ENCODE measurements at places on chromosomes 13 and 19.

DNA sequence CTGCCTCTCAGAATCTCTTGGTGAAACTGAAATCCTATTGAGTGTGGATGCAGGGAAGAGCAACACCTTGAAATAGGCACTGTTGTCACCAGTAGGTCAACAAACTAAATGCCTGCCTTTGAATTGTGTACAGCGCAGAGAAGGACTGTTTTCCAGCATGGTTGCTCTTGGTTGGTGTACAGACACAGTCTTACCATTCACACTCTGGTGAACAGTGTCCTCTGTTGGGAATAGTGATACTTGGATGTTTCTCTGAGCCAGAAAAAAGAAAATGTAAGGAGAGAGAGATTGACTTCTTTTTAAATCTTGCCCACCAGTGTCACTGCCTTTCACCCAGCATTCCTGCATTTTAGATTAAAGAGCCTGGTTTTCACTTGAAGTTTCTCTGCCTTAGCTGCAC, 179.7 kb downstream of the STK24 start:
- no peak for DNase-seq

- no peak for DNase-seq
Observed at GRCh38 chr13:51697181-51697580, 106.8 kb downstream of the DHRS12 start.

- no peak for DNase-seq
Observed at GRCh38 chr13:27140060-27140459, 31.6 kb downstream of the USP12 start.

DNA sequence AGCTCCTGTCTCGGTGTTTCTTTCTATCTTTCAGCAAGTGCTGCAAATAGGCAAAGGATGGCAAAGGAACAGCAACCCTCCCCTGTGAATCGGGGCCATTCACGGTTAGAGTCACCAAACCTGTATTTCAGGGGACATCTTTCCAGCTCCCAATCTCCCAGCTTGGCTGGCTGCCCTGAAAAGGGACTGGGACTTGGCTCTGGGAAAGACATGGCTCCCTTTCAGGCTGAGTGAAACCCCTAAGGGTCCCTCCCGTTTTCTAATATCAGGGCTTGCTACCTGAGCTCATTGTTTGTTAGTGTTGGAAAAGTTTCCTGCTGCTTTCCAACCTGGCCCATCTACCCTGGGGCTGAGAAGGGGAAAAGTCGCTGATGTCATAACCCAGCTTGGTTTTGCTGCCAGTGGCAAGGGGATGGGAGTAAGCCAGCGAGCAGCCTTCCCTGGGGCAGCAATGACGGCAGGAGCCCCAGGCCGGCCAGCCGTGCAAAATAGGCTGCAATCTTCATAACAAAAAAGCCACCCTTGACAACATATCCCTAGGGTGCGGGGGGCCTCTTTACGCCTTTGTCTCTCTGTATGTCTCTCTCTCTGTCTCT, 29.9 kb downstream of the SERP2 start:
- DNase-seq: no peak

- no peak for DNase-seq
Observed at GRCh38 chr13:39108783-39109182, 70.5 kb downstream of the NHLRC3 start.

- DNase-seq: no peak
Observed at GRCh38 chr13:112892426-112893206, 76.4 kb upstream of the MCF2L start.

DNA sequence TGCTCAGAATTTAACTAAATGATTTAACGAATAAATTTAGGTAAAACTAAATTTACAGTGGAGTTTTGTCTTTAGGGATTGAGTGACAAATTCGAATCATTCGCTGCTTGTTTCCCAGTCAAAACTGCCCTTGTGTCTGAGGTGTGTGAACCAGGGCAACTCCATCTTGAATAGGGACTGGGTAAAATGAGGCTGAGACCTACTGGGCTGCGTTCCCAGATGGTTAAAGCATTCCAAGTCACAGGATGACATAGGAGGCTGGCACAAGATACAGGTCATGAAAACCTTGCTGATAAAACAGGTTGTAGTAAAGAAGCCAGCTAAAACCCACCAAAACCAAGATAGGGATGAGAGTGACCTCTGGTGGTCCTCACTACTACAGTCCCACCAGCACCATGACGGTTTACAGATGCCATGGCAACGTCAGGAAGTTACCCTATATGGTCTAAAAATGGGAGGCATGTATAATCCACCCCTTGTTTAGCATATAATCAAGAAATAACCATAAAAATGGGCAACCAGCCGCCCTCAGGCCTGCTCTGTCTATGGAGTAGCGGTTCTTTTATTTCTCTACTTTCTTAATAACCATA, 10.2 kb upstream of the ANKRD10 start:
- DNase-seq: no peak

DNA sequence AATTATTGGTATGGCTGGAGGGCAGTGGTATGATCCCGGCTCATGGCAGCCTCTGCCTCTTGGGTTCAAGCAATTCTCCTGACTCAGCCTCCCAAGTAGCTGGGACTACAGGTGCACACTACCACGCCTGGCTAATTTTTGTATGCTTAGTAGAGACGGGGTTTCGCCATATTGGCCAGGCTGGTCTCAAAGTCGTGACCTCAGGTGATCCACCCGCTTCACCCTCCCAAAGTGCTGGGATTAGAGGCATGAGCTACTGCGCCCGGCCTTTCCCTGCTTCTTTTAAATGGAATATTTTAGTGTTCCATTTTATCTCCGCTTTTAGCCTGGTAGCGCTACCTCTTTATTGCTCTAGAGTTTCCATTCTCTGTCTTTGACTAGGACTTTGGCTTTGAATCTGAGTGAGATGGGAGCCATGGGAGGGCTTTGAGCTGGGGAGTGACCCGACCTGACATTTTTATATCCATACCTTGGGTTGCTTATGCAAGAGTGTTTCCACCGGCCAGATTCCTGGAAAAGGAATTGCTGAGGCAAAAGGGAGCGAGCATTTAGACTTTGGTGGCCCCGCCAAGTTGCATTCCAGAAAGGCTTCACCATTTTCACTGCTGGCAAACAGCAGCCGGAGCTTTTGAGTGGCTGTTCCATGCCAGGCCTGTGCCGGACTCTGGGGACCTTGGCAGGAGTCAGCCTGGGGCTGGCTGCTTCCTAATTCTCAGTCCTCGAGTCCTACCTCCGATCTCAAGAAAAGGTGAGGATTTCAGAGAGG, 22.9 kb downstream of the BICRA start:
- DNase-seq: no peak

GRCh38 chr13:99982036-99982730, 599 bp downstream of the ZIC2 start:
- no peak for DNase-seq

GRCh38 chr19:50567882-50568727, at the start of gene LRRC4B:
Gene LRRC4B (minus strand): TSS chr19:50568435. CDS start chr19:50548838, 19,597 bp downstream.
- no peak for DNase-seq

DNA sequence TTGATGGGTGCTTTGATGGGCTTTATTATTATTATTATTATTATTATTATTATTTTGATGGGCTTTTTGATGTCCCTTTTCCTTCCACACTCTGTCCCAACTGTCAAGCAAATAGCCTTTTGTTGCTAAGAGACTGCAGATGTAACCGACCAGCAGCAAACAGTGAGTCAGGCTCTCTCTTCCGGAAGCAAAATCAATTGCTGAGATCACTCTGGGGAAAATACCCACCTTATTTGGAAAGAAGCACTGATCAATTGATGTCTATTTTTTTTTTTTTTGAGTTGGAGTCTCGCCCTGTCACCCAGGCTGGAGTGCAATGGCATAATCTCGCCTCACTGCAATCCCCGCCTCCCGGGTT, 2.9 kb downstream of the LDLR start:
- no peak for DNase-seq

DNA sequence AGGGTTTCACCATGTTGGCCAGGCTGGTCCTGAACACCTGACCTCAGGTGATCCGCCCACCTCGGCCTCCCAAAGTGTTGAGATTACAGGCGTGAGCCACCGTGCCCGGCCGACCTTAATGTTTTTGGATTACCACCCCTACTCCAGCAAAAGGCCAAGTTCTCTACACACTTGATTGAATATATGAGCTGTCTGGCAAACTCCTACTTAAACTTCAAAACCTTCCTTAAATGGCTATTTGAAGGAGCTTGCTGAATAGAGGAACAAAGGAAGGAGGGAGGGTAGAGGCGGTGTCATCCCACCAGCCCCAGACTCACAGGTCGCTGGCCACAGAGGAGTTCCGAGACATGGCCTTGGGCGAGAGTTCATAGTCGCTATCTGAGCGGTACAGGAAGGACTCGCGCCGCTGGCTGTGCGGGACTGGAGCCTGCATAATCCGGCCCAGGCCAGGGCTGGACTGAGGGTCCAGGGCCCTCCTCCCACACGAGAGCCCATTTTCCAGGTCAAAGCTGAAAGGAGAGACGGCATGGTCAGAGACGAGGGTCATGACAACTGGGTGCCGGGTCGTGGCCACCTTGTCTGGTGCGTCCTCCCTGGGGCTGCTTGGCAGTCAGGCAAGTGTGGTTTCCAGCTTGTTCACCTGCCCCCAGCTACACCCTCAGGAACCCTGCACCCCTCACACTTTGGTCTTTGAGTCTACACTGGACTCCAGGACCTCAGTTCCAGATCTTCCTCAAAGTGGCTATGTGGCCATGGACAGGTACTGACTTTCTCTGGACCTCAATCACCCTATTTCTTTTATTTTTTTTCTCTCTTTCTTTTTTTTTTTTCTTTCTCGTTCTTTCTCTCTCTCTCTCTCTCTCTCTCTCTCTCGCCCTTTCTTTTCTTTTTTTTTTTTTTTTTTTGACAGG, 4.2 kb downstream of the PDE4C start:
- no peak for DNase-seq

DNA sequence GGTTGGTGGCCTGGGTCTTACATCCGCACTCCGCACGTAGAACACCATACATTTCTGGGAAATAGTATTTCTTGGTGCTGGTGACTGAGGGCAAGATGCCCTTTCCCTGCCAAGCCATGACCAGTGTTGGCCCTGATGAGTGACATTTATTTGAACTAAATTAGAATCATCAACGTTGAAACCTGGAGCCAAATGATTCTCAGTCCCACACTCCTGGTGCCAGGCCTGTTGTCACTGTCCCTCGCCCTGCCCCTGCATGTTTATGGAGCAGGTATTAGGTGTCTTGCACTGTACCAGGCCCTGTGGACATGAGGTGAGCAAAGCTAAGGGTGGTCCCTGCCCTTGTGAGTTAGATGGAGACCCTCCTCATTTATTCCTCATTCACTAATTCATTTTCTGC, 5.8 kb downstream of the CHST8 start:
- no peak for DNase-seq

- no peak for DNase-seq
Observed at GRCh38 chr13:48316826-48317510, 13.4 kb downstream of the RB1 start.

- DNase-seq: no peak
Observed at GRCh38 chr19:5364674-5365073, 24.1 kb upstream of the PTPRS start.

GRCh38 chr19:12921047-12921446, 2.0 kb upstream of the SYCE2 start:
- no peak for DNase-seq

DNA sequence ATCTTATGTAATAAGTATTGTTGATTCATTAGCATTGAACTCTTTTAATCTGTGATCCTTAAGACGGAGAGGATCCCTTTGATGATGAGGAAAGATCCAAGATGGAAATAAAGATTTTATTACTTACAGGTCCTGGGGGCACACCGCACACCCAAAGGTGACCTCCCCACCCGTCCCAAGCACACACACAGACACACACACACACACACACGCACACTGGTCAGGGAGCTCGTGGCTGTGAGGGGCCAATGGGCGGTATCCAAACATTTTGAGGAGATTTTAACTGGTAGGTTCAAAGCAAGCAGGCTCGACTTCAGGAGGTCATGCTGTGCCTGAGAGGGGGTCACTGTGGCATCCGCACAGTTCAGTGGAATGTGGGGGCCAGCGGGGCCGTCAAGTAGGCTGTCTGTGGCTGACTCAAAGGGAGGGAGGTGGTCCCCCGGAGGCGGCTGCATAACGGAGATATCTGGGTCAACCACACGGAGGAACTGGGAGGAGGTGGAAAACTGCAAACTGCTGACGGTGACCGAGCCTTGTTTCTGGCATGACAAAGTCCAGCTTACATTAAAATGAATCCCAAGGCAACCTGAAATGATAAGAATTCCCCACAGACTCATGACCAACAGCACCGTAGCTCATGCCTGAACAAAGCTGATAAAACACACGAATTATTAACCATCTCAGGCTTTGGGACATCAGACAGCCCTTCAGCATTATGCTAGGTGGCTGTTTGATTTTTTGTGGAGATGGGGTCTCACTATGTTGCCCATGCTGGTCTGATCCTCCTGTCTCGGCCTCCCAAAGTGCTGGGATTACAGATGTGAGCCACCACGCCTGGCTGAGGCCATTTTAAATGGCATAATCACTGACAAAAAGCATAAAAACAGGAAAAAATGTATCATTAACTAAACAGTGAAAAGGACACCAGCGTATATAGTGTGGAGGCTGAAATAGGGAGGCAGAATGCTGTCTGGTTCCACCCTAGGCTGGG, 20.9 kb upstream of the SIGLEC11 start:
- DNase-seq: no peak

DNA sequence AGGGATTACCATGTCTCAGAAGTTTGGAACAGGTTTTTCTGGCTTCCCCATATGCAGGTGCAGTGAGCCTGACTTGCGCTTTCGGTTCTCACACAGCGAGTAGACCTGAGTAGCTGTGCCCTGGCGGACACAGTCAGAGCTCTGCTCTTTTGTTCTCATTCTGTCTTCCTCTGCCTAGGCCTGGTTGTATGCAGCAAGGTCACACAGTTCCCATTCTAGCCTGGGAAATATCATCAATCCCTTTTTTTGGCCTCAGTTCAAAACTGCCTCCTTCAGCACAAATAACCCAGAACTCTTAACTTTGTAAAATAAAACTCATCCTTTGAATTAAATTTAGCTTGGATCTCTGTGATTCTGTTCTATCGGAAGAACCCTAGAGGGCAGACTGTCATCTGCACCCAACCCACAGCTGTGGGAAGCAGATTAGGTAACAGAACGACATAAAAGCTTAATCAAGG, 10.2 kb downstream of the OXGR1 start:
- no peak for DNase-seq

GRCh38 chr19:14890643-14891379, 4.9 kb upstream of the OR7A17 start:
- no peak for DNase-seq

GRCh38 chr19:49468746-49469447, 5.1 kb upstream of the FLT3LG start:
- peak; percentile 61 for DNase-seq
